ENCODE measurements at places on chromosomes 12 and 14. TPM values are rescaled to one million over a fixed set of nuclear protein-coding genes. Genes with fewer than 3 reads are reported as not detected.

KRT85 gene
- not detected for polyA plus RNA-seq

CCDC177 gene
- polyA plus RNA-seq: not detected

PTPRB gene
- polyA plus RNA-seq: 1.7 TPM

- DNase-seq: peak; percentile 29
- H3K4me3 ChIP-seq: no peak overlapping the region
- H3K27me3 ChIP-seq: no peaks in the 10 kb centered on the region
These were observed 170.6 kb downstream of the SLC2A13 start for GRCh38 chr12:39935275-39935674.

DNA sequence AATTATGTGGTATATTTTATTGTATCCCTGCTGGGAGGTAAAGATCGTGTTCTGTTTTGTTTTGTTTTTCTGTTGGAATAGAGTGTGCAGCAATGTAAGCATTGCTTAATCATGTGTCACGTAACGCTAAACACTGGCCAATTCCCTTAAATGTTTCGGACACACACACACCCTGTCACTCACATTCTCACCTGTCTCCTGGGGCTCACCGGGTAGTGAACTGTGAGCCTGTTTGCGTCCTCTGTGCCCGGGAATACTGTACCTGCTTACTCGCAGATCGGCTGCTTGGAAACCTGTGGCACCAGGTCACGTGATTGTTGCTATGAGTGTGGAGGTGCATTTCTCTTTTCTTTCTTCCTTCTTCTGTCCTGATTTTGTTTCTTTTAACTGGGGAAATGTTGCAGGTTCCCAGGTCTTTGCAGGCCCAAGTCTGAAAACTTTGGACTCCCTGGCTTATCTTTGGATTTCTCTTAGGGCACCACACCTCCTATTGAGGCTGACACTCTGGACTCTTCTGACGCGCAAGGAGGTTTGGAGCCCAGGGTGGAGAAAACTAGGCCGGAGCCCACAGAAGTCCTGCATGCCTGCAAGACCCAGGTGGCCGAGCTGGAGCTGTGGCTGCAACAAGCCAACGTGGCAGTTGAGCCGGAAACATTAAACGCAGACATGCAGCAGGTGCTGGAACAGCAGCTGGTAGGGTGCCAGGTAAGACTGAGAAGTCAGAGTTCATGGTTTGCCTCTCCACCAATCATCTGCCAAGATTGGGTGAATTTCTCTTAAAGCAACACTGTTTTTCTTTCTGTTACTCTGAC, 181.1 kb downstream of the ESR2 start:
- DNase-seq: no peak
- H3K27me3 ChIP-seq: no peaks in the 10 kb centered on the region
- no peaks in the 10 kb centered on the region for H3K36me3 ChIP-seq

GRCh38 chr12:89999699-90000505, 291.3 kb upstream of the ATP2B1 start:
- H3K4me3 ChIP-seq: no peak overlapping the region
- peaks cover 4% of the 10 kb centered on the region for H3K4me1 ChIP-seq
- H3K27ac ChIP-seq: no peak overlapping the region
- DNase-seq: peak; percentile 84

GRCh38 chr14:82546401-82546800, 1012.7 kb upstream of the SEL1L start:
- no peak overlapping the region for H3K27ac ChIP-seq
- H3K36me3 ChIP-seq: no peaks in the 10 kb centered on the region
- no peak overlapping the region for H3K4me3 ChIP-seq
- no peaks in the 10 kb centered on the region for H3K27me3 ChIP-seq
